ENCODE measurements at places on chromosomes 5 and 9. TPM values are rescaled to one million over a fixed set of nuclear protein-coding genes. Genes with fewer than 3 reads are reported as not detected.

The AJM1 gene
- total RNA-seq: 2.3 TPM

DNA sequence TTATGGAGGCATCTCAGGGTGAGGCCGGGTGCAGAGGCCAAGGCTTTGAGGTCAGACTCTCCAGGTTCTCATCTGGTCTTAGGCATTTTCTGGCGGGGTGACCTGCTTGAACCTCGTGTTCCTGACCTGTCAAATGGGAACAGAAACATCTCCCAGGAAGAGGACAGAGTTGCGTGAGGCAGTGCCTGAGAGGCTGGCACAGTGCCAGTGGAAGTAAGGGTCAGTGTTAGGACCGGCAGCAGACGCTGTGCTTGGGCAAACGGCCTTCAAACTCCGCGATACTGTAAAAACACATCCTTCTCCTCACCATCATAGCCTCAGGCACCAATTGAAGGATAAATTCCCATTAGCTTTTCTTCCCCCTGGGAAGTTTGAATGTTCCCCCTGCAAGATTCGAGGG lies 55.6 kb upstream of the FCN2 start:
- no peak for DNase-seq

DNA sequence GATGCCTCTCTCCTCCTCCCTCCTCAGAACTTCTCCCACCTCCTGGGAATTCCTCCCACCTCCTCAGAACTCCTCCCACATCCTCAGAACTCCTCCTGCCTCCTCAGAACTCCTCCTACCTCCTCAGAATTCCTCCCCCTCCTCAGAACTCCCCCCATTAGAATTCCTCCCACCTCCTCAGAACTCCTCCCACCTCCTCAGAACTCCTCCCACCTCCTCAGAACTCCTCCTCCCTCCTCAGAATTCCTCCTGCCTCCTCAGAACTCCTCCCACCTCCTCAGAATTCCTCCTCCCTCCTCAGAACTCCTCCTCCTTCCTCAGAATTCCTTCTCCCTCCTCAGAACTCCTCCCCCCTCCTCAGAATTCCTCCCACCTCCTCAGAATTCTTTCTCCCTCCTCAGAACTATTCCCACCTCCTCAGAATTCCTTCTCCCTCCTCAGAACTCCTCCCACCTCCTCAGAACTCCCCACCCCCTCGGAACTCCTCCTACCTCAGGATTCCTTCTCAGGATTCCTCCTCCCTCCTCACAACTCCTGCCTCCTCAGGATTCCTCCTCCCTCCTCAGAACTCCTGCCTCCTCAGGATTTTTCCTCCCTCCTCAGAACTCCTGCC lies 23.9 kb downstream of the SLC46A2 start:
- no peak for DNase-seq

DNA sequence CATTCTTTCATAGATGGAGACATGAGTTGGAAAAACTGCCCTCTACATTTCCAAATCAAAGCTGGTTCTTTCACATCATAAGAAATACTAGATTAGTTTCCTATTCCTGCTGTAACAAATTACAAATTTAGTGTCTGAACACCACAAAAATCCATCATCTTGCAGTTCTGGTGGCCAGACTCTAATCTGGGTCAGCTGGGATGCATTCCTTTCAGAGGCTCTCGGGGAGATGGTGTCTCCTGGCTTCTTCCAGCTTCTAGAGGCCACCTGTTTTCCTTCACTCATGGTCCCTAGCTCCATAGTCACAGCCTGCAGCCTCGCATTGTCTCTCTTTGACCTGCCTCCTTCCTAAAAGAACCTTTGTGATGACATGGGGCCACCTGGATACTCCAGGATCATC lies 65.2 kb downstream of the RETREG1 start:
- DNase-seq: no peak

- DNase-seq: peak; percentile 26
These were observed 116.0 kb downstream of the PSD2 start for GRCh38 chr5:139911425-139912120.

GRCh38 chr9:70136632-70137031 lies 93.0 kb downstream of the MAMDC2 start:
- no peak for DNase-seq

GRCh38 chr5:77181173-77181572 lies 29.3 kb upstream of the PDE8B start:
- DNase-seq: no peak

DNA sequence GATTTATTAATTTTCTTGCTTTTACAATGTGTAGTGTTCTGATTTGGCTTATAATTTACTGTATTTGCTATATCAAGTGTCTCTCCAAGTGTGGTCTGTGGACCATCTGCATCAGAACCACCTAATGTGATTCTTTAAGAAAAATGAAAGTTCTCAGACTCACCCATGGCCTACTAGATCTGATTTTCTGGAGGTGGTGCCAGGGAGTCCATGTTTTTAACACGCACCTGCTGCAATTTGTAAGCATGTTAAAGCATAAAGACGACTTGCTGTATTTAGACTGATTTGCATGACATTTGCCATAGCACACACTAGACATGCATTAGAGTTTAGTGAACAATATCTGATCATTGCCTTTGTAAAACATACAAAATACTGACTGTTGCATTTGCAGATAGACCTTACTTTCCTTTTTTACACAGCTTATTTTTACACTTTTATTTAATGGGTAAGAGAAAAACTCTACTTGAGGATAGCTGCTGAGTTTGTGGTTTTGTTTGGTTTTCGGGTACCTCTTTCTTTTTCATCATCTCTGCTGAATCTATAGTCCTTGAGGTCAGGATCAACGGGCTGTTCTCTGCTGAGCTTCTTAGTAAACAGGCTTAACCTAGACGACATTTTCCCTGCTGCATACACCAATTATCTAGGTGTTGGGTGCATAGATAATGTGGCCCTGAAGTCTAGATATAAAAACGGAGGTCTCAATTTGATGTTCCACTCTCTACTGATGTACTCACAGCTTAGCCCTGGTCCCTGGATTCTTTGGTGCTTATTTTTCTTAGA lies 138.0 kb upstream of the ZNF366 start:
- no peak for DNase-seq

- DNase-seq: no peak
These were observed 20.9 kb downstream of the RANBP6 start for GRCh38 chr9:5994493-5994892.

The PCDHB14 gene
- total RNA-seq: 0.42 TPM

The RGS7BP gene
- 1.9 TPM for total RNA-seq

The TLR4 gene
- 23.3 TPM for total RNA-seq

- no peak for DNase-seq
These were observed 5.1 kb downstream of the SLC25A48 start for GRCh38 chr5:135839566-135839965.

- DNase-seq: no peak
These were observed 558.0 kb downstream of the PDE4D start for GRCh38 chr5:59335544-59335943.

GRCh38 chr9:35341021-35341420 lies 148.9 kb upstream of the RUSC2 start:
- no peak for DNase-seq

GRCh38 chr5:77239126-77239741 lies 28.8 kb downstream of the PDE8B start:
- no peak for DNase-seq

- no peak for DNase-seq
These were observed 158.8 kb downstream of the CEP120 start for GRCh38 chr5:123264394-123264793.

GRCh38 chr9:124366476-124367220 lies 48.6 kb downstream of the PSMB7 start:
- DNase-seq: no peak

The IFNA13 gene
- not detected for total RNA-seq

DNA sequence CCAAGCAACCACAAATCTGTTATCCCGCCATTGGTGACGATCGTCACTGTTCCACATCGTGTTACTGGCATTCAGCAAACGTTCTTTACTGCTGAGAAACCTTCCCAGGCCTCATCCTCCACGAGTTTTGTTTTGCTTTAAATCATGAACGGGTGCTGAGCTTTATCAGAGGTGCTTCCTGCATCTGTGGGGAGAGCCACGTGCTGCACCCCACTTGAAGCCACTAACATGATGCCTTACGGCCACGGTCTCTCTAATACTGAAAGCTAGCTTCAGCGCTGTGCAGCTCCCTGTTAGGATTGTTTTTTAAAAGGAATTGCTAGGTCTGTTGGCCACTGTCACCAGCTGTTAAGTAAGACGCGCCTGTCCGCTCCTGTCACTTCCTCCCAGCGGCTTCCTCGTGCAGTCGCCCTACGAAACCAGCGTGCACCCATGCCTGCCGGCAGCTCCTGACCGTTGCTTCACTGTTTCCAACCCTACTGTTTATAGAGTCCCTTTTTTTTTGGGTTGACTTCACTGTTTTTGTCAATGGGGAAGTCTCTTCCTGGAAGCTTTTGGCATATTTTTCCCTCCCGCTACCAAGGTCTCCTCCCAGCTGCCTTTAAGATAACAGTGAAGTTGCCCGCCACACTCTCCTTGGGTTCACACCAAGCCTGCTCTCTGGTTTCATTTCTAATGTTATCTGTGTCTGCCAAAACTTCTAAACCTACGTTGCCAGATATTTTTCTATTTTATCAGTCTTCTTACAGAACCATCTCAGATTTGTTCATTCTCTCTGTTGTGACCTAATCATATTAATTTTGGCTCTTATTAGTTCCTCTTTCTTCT lies 20.3 kb downstream of the LPCAT1 start:
- no peak for DNase-seq

DNA sequence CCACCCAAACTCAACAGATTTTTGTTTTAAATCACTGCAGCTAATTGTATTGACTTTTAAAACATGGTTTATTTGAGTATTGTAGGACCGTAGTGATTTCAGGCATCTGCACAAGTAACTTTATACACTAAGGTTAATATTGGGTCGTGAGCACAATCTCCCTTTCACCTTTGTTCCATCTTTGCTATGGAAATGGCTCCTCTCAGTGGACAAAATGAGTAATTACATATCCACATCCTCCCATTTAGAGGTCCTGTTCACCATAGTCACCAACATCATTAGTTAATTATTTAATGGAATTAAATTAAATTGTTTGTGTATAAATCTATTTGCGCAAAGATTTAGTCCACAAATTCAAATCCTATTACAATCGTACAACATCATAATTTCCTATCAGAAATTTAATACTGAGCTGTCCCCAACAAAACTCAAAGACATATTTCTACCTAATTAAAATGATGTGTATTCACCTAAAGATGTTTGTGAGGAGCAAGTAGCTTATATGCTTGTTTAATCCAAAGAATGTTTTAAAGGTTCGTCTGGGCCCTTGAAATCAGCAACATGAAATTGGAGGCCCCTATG lies 173.0 kb upstream of the DAPK1 start:
- DNase-seq: no peak

DNA sequence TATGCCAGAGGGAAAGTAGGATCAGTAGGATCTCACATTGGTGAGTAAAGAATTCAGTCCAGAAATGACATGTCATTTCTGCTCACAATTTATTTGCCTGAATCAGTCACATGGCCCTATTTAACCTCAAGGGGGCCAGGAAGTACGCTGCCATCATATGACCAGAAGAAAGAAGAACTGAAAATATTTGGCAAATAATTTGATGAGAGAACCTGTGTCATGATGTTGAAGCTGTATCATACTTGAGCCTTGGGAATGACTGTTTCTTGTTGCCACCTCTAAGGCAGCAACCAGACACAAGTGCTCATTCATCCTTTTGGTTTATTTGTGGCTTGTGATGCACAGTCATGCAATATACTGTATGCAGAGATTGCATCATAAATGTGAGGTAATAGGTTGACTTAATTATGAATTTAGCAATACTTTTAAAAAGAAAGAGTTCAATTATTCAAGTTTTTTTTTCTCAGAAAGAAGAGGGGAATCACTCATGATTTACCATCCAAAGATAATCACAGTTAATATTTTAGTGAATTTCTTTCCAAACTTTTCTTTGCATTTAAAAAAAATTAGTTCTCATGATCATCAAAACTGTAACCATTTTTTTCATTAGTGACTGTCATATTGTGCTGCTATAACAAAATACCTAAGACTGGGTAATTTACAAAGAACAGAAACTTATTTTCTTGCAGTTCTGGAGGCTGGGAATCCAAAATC lies 8.2 kb upstream of the ZFYVE16 start:
- no peak for DNase-seq

DNA sequence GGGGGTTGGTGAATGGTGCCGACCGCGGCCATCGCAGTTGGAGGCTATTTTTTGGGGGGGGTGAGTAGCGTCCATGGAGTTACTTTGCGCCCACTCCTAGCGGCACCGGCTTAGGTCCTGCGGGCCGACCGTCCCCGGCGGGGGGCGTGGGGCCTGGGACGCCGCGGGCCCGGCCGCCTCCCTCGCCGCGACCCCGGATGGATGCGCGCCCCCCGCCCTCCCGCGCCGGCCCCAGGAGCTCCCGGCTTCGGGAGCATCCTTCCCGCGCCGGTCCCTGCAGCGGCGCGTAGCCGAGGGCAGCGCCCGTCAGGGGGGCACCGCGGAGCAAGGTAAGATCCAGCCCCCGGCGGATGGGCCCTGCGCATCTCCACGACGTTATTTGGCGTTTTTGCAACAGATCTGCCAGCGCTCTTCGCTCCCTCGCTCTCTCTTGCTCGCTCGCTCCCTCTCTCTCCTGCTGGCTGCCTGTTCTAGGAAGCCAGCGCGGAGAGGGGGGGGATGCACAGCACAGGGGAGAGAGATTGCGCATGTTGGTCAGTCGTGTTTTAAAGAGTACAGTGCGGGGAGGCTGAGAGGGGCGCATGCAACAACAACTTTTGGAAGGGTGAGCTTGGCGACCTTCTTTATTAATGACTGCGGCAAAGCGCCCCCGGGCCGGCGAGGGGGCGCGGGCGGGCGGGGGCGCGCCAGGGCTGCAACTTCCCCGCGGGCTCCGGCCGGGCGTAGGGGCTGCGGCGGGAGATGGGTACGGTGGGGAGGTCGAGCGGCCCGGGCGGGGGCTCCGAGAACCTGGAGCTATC lies 413 bp downstream of the JADE2 start:
- peak; percentile 64 for DNase-seq

- no peak for DNase-seq
These were observed 5.7 kb downstream of the CCDC69 start for GRCh38 chr5:151218177-151218576.

The ENTREP1 gene
- 0.09 TPM for total RNA-seq

GRCh38 chr5:159198063-159199036 lies 11.0 kb downstream of the RNF145 start:
- DNase-seq: no peak

GRCh38 chr5:10789726-10790125 lies 28.7 kb upstream of the DAP start:
- DNase-seq: no peak

The PPP3R2 gene
- 0.08 TPM for total RNA-seq

DNA sequence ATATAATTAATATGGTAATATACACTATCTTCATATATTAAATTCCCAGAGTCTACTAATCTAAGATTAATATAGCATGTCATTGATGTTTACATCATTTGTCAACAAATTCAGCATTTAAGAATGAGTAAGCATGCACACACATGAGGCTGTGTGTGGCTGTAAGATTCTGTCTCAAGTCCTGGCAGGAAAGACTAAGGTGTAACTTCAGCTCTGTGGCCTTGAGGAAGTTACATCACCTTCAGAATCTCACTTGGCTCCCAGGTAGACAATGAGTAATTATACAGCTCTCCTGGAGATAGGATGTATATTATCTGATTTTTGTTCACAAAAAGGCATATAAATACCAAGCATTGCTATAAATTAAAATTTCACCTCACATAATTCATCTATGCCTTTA lies 119.4 kb upstream of the IQGAP2 start:
- no peak for DNase-seq

- DNase-seq: no peak
These were observed 39.6 kb upstream of the SAP30L start for GRCh38 chr5:154406231-154406630.

Measured in liver (tissue), 10 donors.